CD4-positive, alpha-beta T cell treated with Interferon gamma for 1 hour (primary cell): ENCODE measurements at places on chromosomes 3 and 15.

DNA sequence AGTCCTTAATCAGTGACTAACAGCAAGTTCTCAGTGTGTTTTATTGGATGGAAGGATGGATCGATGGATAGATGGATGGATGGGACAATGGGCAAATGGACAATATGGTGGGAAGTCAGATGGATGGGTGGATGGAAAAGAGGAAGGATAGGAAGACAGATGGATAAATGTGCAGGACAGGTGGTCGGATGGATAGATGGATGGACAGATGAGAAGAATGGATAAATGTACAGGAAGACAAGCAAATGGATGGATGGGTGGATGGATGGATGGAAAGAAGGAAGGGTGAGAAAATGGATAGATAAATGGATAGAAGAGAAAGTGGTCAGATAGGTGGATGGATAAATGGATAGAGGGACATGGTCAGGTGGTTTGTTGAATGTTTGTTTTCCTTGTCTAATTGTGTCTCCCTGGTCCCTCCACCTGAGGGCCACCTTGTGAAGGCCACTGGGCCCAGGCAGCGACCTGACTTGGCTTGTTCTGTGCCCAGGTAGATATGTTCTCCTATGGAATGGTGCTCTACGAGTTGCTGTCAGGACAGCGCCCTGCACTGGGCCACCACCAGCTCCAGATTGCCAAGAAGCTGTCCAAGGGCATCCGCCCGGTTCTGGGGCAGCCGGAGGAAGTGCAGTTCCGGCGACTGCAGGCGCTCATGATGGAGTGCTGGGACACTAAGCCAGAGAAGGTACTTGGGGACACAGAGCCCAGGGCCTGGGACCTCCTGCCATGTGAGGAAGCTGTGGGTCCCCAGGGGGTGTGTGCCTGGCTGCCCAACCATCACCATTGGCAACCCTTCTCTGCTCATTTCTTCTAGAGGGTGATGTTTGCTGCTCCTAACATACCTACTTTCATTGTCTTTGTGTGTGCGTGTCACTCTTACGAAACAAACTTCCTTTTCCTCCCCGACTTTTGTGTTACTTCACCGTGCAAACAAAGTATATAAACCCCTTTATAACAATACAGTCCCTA, 137.5 kb downstream of the LRRK1 start:
- DNase-seq: no peak

DNA sequence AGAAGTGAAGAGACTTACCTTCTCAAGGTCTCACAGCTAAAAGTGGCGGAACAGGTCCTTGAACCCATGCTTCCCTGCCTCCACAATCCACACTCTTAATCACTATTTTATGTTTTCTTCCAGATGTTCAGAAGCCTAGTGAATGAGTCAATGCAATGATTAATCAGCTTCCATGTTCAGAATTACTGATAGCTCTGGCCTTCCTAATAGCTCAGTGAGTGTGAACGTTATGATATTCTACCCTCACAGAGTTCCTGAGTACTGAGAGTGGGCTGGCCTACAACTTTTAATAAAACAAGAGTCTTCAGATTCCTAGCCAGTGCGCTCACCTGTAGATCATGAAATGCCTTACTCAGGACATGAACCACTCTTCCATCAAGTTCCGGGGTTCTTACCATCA, 443.0 kb upstream of the ADAMTS9 start:
- no peak for DNase-seq

DNA sequence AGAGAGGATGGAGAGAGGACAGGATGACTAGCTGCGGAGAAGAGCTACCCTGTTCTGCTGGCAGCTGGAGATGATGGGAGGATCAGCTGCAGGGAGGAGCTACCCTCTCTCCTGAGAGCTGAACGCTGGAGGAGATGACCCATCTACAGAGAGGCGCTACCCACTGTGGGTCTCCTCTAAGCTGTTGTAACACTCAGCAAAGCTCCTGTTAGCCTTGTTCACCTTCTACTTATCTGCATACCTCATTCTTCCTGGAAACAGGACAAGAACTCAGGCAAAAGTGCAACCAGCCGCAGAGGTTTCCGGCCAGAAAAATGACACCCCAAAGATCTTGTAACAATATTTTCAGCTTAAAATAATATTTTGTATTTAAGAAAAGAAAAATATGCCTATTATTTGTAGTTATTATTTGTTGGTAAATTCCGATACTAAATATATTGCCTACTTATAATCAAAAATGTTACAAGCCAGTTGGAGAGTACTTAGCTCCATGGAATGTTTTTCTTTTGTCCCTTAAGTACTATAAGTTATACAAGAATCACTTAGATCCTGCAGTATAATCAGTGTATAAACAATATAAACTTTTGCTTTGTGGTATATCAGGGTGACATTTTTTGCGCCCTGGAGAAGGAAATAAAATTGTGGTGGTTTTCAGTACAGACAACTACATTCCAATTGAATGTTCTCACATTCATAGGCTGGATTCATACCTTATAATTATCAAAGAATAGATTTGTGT, 1188.0 kb upstream of the CADM2 start:
- no peak for DNase-seq

GRCh38 chr15:86553108-86553507, 473.4 kb downstream of the AGBL1 start:
- no peak for DNase-seq

DNA sequence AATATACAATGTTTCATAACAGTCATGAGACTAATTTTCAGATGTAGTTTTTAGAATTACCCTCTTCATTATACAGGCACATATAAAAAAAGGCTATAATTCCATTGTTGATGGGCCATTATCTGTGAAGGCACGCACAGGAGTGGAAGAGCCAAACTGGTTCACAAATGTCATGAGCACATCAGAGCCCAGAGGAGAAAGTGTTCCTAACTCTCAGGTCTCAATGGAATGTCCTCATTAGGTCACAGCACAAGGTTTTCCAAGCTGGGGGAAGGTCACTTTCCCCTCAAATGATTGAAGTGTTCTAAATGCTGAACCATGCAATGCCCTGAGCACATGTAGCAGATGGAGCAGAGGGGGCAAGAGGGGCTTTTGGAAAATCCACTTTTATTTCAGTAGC, 41.2 kb downstream of the GJD2 start:
- no peak for DNase-seq

DNA sequence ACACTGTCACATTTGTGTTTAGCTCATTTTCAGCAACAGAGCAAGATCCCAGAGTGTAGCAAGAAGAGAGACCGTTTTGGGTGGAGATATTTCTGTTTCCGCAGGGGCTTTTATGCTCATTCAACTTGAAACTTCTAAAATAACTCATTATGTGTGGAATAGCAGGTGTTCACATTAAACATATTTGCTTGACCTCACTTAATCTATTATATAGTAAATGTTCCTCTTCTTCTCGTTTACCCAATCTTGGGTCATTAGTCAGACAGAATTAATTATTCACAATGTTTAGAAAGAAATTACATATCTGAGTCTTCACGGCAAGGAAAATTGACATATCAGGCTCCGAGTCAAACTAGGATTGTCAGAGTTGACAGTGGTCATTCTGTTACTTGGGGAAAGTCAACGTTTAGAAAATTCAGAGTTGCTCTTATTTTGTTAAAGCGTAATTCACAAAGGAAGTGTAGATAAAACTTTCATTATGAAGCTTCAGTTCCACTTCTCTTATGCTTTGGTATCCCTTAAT, 222.9 kb downstream of the TPRG1 start:
- no peak for DNase-seq

- DNase-seq: no peak
Observed at GRCh38 chr3:110900576-110900975, 171.0 kb upstream of the NECTIN3 start.

- no peak for DNase-seq
Observed at GRCh38 chr3:52068730-52069129, 12.4 kb upstream of the DUSP7 start.

DNA sequence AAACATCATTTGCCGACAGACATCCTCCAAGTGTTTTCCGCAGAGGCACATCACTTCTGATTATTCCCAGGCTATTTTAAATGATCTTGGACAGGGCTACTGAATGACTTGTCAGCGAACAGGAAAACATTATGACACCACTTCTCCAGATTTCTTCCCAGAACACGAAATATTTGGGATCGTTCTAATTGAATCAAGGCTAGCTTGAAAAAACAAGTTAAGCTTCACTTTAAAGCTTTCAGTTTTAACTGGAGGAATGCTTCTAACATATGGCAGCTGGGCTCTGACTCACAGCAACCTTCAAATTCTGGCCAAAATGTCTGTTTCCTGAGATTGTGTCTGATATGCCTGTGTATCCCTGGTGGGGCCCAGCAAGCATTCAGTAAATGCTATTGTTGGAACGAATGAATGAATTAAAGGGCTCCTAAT, 127.0 kb upstream of the ICE2 start:
- DNase-seq: no peak

- no peak for DNase-seq
Observed at GRCh38 chr3:123986427-123986826, 5.5 kb downstream of the ROPN1 start.

GRCh38 chr3:61627768-61628185, 66.4 kb downstream of the PTPRG start:
- DNase-seq: no peak

DNA sequence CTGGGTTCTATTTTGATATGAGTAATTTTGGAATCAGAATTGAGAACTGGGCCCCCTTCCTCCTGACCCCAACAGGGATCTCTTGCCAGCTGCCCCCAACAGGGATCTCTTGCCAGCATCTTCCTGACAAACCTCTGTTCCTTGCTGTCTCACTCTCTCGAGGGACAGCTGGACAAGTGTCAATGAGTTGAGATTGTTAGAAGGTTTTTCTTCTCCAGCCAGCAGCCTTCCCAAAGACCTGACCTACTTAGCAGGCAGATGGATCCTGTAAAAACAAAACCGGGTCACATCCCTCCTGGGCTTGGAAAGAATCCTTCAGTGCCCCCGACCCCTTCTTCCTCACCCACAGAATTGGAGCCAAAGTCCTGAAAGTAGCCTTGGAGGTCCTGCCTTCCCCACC, 21.6 kb downstream of the LIMD1 start:
- no peak for DNase-seq

GRCh38 chr3:150371741-150372254, 36.3 kb upstream of the TSC22D2 start:
- no peak for DNase-seq

- no peak for DNase-seq
Observed at GRCh38 chr3:130925628-130926027, 31.7 kb downstream of the ATP2C1 start.

GRCh38 chr3:67635806-67636205, 18.6 kb downstream of the SUCLG2 start:
- DNase-seq: no peak

DNA sequence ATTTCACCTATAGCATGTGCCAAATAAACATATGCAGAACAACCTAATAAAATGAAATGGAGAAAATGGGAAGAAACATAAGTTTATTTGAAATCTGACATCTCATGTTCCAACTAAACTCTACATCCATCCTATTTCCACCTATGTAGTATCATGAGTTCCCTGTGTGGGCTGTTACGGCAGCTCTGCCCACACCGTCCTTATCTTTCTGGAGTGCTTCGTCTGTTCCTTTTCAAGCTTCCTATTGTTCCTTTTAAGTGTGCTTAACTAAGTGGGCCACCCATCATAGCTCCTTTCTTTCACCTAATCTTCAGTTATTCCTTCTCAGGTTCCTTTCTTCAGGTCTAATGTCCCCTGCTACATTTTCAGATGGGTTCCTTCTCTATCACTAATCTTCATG, 17.3 kb downstream of the RYR3 start:
- no peak for DNase-seq

DNA sequence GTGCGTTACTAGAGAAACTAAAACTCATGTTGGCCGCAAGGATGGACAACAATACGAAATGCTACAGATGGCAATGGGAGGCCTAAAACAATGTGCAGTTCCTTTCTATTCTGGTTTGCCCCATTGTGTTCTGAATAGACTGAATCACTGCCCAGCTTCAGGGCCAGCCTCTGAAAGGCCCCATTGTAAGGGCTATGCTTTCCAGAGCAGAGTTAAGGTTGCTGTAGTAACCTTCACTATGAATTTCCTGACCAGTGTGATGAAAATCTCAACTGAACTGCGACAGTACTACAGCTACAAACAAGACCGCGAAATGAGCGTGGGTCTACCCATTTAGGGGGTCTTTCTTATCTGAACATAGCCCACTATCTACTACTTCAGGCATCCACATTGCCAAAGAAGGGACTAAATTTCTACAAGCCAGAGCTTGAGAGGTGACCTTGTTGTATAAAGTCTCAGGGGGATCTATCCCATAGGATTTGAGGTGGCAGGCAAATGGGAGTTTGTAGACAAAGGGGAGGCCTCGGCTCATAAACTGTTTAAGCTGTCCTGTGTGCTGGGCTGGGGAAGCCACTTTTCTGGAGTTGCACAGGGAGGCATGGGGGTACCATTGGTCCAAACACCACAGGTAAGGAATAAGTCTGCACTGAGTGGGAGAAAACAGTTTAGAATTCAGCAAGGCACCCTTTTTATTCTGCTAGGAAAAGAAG, 80.1 kb downstream of the MYO1E start:
- DNase-seq: no peak

- DNase-seq: no peak
Observed at GRCh38 chr3:126337980-126338651, 19.1 kb downstream of the KLF15 start.

GRCh38 chr15:74982183-74982582, 13.2 kb upstream of the SCAMP5 start:
- DNase-seq: no peak

- no peak for DNase-seq
Observed at GRCh38 chr3:38722781-38723568, 73.5 kb upstream of the SCN5A start.

DNA sequence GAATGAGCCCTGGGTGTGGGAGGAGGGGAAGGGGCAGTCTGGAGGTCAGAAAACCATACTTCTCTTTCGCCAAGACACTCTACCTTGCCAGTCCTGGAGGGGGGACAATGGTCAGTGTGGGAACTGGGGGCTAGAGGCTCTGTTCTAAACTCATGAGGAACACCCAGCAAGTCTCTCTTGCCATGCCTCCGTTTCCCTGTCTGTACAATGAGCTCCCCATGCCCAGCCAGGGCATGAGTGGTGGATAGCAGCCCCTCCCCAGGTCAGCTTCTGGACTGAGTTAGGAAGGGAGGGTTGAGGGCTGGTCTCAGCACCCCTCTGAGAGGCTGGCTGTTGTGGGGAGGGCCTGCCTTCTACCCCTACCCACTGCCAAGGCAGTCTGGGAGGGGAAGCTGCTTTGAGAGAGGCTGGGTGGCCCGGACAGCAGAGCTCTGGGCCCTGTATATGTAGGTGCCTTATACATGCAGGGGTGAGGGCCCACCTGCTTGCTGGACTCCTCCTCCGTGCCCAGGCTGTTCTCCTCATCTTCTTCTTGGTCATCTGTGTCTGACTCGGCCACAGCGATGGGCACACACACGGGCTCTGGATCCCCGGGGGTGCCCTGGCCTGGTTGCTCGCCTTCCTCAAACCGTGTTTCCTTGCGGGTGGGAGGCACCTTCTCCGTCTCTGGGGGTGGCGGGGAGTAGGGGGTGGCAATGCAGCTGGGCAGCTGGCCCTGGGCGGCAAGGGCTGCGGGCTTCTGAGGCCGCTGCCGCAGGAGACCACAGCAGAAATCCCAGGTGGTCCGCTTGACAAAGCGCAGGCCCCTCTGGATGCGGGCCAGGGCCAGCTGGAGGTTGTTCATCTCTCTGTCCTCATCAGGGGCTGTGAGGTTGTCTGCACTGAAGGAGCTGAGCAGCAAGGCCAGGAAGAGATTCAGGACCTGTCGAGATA, 68.8 kb downstream of the SCN5A start:
- no peak for DNase-seq
